ENCODE measurements at places on chromosomes 3 and 15.

DNA sequence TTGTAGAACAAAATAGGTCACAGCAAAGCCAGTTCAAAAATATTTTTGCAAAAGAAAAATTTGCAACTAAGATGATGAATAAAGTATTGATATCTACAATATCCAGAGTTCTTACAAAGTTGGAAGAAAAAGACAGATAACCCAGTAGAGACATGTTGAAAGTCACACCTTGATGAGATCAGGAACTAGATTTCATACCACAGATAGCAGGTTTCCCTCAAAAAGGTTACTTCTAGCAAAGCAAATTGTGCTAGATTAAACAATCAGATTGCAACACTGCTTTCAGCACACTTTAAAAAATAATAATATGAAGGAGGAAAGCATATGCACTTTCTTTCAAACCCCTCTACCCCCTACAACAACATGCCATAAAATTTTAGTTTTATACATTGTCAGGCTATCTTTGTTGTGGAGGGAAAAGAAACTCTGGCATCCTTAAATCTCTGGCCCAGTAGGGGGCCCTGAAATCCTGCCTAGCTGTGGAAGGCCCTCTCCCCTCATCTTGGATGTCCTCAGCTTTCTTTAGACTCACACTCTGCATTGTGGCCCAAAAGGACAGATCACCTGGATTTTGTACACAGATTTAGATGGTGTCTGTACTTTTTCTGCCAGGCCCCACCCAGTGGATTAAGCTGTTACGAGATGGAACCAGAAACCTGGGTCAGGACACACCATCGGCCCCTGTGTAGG lies 50.9 kb downstream of the CCR3 start:
- DNase-seq: no peak

DNA sequence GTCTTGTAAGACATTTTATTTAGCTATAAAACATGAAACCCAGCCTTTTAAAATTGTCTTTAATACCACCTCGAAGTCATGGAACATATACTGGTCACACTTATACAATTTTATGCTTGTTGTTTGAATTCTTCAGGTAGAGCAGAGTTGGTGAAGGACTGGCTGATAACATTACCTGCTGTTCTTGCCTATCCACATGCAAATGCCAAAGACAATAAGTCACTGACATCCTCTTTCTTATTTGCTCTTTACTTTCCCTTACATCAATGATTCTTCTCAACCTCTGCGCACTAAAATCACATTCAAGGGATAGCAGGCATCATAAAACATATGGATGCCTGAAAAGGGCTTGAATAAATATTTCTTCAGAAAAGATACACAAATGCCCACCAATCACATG lies 392.5 kb upstream of the ATP11B start:
- DNase-seq: no peak

DNA sequence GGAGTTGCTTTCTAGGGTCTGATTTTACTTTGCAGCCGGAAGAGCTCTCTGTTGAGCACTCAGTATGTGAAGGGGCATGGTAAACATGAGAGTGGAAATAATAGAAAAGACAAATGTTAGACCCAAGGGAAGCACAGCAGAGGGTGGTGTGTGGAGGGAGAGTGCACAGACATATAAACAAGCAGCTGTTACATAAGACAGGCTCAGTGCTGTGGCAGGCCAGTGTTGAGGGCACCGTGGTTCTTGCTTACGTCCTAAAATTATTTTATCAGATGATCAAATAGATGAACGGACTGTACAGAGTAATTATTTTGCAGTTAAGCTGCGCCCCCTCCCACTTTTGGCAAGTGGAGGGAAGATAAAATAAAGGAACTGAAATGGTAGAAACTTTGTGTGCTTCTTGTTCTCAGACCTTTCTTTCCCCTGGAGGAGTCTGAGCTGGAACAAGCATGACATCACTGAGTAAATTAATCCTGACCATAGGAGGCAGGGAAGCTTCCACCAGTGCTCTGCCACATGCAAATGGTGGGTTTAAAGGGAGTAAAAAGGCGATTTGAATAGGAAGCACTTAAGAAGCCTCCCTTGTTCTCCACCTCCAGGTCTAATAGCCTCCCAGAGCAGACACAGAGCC lies 205.6 kb downstream of the IL20RB start:
- no peak for DNase-seq

DNA sequence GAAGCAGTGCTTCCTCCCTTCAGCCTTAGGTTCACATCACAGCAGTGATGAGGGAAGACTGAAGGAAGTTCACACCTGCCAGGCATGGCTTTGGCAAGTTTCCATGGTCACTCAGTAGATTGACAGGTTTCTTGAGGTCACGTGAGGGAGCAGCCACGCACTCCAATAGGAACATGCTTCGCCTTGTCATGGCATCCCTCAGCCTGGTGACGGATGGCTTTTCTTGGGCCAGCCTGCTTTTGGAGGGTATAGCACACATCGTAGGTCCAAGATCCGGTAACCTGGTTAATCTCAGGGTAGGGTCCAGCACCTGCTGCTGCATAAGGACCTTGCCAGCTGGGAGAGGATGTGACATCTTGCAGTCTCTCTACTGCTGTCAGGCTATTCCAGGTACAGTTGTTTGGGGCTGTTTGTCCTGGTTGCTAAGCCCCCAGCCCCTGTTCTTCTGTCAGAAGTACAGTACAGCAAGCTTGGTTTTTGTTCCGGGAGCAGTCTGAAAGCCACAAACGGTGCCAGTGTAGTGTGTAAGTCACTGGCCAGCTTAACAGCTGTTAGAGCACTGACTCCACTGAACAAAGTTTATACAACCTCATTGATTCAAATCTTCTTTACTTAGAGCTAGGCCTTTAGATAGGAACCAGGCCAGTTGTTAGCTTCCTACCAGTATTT lies 42.3 kb downstream of the PSMD6 start:
- no peak for DNase-seq

Measured in GM12865 (cell line).